IPS-NIHi11 (cell line): ENCODE measurements at places on chromosomes 11 and 22.

DNA sequence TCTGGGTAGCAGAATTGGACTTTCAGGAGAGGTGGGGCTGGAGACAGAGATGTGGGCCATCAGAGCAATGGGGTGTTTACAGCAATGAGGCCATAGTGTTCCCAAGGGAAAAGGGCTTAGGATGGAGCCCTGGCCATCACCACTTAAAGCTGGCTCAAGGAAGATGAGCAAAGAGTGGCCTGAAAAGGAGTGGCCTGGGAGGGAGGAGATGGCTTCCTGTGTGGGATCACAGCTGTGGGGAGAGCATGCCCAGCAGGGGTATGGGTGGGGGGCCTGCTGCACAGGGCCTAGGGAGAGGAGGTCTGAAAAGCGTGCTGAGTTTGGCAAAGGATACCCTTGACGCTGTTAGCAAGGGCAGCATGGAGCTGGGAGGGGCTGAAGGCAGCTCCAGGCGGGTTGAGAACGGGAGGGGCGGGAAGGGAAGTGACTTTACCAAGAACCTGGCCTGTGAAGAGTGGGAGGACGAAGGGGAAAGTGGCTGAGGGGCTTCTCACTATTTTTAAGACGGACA lies 13.9 kb downstream of the LRRC32 start:
- DNase-seq, result no peak

- DNase-seq, result no peak
These were observed 34.2 kb downstream of the EXPH5 start for GRCh38 chr11:108559340-108559739.

- DNase-seq, result no peak
These were observed 408.3 kb downstream of the ETS1 start for GRCh38 chr11:128179039-128179438.

DNA sequence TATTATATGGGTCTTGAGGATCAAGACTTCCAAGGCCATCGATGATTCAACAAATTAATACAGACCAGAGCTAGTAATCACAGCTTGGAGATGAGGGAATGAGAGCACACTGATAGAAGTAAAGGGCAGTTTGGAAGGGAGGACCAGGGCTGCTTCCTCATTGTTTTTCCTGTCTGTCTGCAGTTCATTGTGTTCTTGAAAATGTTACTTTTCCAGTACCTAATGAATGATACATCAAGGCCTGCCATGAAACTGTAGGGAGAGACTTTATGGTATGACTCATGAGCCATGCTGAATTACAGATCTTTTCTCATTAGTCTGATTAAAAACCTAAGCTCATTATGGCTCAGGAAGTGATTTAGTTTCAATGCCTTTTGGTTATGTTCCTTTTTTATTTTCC lies 855.6 kb downstream of the KCNA4 start:
- no peak for DNase-seq

DNA sequence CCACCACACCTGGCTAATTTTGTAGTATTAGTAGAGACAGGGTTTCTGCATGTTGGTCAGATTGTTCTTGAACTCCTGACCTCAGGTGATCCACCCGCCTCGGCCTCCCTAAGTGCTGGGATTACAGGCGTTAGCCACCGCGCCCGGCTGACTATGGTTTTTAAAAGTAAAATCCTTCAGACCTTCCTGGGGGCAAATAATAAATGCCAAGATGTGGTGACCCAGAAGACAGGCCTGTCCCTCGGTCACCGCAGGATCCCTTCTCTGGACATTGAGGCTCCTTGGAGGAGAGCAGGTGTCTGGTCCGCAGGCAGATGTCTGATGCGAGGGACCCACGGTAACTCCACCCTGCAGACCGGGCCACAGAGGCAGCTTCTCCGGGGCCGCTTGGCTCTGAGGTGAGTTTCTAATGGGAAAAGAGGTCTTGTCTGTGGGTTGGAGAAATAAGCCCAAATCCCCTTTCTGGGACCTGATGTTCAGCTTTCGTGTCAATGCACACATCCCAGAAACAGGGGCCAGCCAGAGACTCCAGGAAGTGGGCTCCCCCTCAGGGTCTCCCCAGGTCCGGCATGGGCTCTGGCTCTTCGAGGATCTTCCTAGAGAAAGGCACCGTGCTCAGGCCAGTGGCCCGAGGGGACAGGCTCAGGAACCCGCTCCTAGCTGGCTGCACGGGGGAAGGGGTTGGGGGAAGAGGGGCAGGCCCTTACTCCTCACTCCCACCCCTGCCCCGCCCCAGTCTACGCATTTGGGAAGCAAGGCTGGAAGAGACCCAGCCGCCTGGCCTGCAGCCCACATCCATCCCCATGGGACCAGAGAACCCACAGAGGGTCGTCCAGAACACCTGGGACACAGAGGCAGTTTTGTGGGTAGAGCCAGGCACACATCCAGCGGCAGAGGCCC lies 100.6 kb downstream of the WNT7B start:
- DNase-seq, result no peak

GRCh38 chr11:95339086-95339901 lies 108.3 kb upstream of the SESN3 start:
- DNase-seq, result no peak

GRCh38 chr11:83671289-83671688 lies 385.1 kb upstream of the CCDC90B start:
- no peak for DNase-seq

DNA sequence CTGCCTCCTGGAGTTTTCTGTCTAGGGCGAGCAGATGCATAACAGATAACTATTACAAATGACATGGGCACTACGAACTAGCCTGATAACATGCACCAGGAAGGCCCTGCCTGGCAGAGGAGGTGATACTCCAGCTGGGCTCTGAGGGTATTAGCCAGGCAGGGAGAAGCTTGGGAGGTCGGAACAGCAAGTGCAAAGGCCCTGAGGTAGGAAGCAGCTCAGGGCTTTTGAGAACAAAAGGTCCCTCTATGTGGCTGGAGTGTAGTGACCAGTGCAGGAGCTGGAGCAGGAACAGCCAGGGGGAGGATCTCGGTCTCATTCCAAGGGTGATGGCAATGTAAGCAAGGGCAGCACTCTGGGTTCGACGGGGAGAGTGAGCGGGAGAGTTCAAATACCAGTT lies 61.6 kb upstream of the TCF20 start:
- no peak for DNase-seq
